ENCODE measurements at places on chromosomes 3 and 15.

DNA sequence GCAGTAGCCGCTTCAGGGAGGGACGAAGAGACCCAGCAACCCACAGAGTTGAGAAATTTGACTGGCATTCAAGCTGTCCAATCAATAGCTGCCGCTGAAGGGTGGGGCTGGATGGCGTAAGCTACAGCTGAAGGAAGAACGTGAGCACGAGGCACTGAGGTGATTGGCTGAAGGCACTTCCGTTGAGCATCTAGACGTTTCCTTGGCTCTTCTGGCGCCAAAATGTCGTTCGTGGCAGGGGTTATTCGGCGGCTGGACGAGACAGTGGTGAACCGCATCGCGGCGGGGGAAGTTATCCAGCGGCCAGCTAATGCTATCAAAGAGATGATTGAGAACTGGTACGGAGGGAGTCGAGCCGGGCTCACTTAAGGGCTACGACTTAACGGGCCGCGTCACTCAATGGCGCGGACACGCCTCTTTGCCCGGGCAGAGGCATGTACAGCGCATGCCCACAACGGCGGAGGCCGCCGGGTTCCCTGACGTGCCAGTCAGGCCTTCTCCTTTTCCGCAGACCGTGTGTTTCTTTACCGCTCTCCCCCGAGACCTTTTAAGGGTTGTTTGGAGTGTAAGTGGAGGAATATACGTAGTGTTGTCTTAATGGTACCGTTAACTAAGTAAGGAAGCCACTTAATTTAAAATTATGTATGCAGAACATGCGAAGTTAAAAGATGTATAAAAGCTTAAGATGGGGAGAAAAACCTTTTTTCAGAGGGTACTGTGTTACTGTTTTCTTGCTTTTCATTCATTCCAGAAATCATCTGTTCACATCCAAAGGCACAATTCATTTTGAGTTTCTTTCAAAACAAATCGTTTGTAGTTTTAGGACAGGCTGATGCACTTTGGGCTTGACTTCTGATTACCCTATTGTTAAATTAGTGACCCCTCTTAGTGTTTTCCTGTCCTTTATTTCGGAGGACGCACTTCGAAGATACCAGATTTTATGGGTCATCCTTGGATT, at the start of gene MLH1:
TSS of gene MLH1 (plus strand) at position 193 of the 958 bp plus-strand sequence. CDS start at position 223, 30 bp downstream.
- DNase-seq: peak; percentile 96
- peak within 1 kb of the TSS; percentile 97 for H3K4me3 ChIP-seq
- H3K4me1 ChIP-seq: peaks cover 37% of the 10 kb centered on the region
- peak within 1 kb of the TSS; percentile 98 for H3K27ac ChIP-seq
- peaks cover 25% of the 10 kb centered on the region for H3K36me3 ChIP-seq
- no peaks in the 10 kb centered on the region for H3K27me3 ChIP-seq

DNA sequence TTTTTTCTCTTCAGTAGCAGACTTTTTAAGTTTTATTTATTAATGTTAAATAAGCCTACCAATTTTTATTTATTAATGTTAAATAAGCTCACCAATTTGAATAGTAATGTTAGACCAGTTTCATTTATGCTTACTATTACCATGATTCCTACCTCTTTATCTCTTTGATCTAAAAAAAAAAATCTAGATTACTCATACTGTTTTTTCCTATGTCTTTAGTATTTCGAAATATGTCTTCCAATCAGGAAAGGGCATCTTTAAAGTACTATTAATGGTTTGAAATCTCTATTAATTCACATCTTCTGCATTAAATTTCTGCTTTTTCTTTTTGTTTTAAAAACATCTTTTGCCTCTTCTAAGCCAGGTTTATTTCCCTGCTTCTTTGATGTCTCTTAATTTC, 27.5 kb upstream of the MAPKBP1 start:
- peaks cover 11% of the 10 kb centered on the region for H3K36me3 ChIP-seq
- H3K4me1 ChIP-seq: no peaks in the 10 kb centered on the region
- no peak overlapping the region for H3K4me3 ChIP-seq
- peak; percentile 64 for DNase-seq
- H3K27ac ChIP-seq: no peak overlapping the region

DNA sequence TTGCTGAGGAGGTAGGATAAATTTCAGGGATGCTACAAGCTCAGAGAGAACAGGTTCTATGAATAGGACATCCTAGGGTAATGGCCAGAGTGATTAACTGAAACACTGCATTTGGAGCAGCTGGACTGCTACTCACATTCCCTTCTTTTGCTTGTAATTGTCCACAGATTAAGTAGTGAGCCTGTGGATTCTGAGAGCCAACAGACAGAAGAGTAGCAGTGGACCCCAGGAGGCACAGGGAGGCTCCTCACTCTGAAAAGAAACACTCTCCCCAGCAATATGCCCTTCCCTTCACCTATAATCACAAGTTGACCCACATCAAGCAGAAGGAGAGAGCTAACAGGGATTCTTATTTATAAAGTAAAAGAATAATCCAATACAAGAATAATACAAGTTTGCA, 10.6 kb upstream of the RFX7 start:
- H3K4me1 ChIP-seq: no peaks in the 10 kb centered on the region
- H3K27ac ChIP-seq: no peak overlapping the region

DNA sequence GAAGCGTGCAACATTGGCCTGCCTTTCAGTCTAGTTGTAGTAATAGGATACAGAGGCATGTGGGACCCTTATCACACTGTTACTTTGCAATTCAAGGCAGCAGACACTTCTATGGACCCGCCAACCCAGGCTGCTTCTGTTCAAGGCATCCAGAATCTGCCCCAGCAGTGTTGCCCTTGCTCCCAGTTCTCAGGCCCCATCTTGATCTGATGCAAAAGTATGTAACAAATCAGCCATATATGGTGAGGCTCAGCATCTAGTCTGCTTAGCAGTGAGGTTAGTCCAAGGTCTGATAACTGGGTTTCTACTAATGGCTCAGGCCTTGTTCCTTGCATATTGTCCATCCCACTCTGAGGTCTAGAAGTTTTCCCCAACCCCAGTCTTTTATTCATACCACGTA, 17.9 kb downstream of the C2CD4B start:
- H3K36me3 ChIP-seq: no peaks in the 10 kb centered on the region
- H3K4me1 ChIP-seq: no peaks in the 10 kb centered on the region

- no peak overlapping the region for H3K4me3 ChIP-seq
- peak; percentile 80 for DNase-seq
- H3K27ac ChIP-seq: no peak overlapping the region
- no peaks in the 10 kb centered on the region for H3K36me3 ChIP-seq
These were observed 14.1 kb downstream of the RNF123 start for GRCh38 chr3:49703443-49703927.

DNA sequence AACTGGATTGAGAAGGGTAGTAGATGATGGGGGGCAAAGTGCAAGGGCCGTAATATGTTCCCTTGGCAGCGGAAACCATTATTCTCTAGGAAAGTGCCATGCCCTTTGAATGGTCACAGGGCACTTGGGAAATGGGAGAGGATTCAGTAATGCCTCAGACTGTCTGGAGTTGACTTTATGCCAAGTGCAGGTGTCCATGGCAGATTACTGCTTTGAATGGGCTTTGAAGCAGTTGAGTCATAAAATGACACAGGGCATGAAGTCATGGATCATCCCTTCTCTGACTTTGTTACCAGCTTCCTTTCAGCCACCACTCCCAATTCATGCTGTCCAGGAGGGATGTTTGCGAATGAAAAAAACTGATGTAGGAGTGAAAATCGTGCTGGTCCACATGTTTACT, 20.1 kb downstream of the AADACL2 start:
- no peak for DNase-seq
- H3K4me3 ChIP-seq: no peak overlapping the region
- no peak overlapping the region for H3K27ac ChIP-seq
- no peaks in the 10 kb centered on the region for H3K36me3 ChIP-seq
- peaks cover 8% of the 10 kb centered on the region for H3K4me1 ChIP-seq
- no peaks in the 10 kb centered on the region for H3K27me3 ChIP-seq

GRCh38 chr3:31402117-31402516, 130.6 kb upstream of the STT3B start:
- peaks cover 32% of the 10 kb centered on the region for H3K27me3 ChIP-seq
- no peak overlapping the region for H3K27ac ChIP-seq
- H3K4me1 ChIP-seq: peaks cover 3% of the 10 kb centered on the region
- no peak for DNase-seq
- H3K4me3 ChIP-seq: no peak overlapping the region
- no peaks in the 10 kb centered on the region for H3K36me3 ChIP-seq

- no peak overlapping the region for H3K27ac ChIP-seq
- H3K36me3 ChIP-seq: no peaks in the 10 kb centered on the region
- H3K27me3 ChIP-seq: no peaks in the 10 kb centered on the region
- no peak for DNase-seq
- H3K4me1 ChIP-seq: peaks cover 18% of the 10 kb centered on the region
These were observed 468.6 kb upstream of the AGTR1 start for GRCh38 chr3:148229107-148229506.

DNA sequence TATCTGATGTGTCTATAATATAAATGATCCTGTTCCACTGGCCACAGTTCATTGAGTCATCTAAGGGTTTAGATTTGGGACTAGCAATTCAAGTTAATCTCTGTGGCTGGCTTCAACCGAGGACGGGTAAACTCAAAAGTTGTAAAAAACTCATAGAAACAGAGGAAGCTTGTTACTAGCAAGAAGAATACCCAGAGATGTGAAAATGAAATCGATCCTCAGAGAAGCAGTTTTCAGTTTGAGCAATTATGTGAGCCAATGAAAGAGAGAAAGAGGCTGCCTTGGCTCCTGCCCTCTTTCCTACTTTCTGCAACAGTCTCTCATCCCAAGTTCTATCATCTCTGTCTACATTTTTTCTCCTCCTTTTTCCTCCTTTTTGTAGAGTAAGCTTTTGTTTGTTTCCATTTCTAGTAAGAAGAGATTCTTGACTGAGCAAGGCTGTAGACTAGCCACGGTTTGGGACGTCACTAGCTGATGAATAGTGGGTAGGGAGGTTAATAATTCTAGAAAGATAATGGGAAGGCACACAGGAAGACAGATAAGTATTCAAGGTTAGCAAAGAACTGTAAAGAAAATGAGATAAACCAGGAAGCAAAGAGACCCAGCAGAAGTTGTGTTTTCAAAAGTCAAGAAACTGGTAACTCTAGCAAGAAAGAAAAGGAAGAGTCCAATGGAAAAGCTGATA, 298.9 kb upstream of the NR2F2 start:
- H3K27me3 ChIP-seq: no peaks in the 10 kb centered on the region
- DNase-seq: no peak
- H3K27ac ChIP-seq: no peak overlapping the region
- H3K4me3 ChIP-seq: no peak overlapping the region
- H3K4me1 ChIP-seq: no peaks in the 10 kb centered on the region
- H3K36me3 ChIP-seq: no peaks in the 10 kb centered on the region

All from GM23248 (cell line).